COLO829 (cell line): ENCODE measurements at places on chromosomes 12 and 14.

DNA sequence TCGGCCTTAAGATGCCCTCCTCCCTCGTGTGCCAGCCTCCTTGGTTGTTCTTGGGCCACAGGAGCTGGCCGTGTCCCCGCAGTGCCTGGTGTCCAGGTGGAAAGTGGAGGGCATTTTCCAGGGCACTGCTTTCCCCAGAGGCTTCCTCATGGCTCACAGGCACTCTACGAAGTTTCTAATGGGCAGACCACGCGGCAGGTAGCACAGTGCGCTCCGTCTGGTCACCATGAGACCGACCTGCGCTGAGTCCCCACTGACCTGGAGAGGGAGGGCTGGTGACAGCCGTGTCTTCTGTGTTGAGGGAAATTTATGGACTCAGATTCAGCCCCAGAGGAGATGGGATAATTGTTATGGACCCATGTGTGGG, 186.3 kb downstream of the ADGRD1 start:
- no peak for DNase-seq

DNA sequence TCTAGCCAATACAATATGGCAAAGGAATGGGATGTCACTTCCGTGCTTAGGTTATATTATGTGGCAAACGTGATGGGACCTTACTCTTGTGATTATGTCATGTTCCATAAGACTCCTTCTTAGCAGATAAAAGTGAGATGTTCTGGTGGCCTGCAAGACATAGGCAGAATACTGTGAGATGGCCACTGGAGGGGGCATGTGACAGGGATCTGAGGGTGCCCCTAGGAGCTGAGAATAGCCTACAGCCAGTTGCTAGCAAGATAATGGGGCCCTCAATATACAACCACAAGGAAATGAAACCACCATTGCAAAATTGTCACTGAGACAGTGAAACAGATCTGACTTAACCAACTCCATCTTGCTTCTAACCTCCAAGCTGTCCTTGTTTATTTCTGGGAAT, 151.4 kb upstream of the SSTR1 start:
- no peak for DNase-seq

DNA sequence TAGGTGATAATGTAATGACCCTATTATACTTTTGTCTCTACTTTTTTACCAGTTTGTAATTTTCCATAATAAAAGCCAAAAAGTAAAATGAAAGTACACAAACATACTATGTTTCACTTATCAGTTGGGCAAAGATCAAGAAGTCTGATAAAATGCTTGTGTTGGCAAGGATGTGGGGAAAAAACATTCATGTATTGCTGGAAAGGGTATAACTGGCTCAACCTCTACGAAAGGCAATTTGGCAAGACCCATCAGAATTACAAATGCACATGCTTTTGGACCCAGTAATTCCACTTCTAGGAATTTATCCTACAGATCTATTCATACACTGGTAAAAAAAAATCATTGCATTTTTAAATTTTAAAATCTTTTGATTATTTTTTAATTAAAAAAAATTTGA, 68.0 kb downstream of the SPTB start:
- DNase-seq = no peak

- no peak for DNase-seq
These were observed 290.3 kb downstream of the ADAMTS20 start for GRCh38 chr12:43261701-43262100.

- peak; percentile 36 for DNase-seq
These were observed 1.1 kb downstream of the GXYLT1 start for GRCh38 chr12:42143452-42144157.

GRCh38 chr12:57632958-57633840, at the start of gene B4GALNT1:
TSS of gene B4GALNT1 (minus strand) at chr12:57633201. CDS start at chr12:57632132, 1,069 bp downstream.
- peak; percentile 57 for DNase-seq

GRCh38 chr12:70643939-70644338, 6.7 kb upstream of the PTPRB start:
- no peak for DNase-seq

DNA sequence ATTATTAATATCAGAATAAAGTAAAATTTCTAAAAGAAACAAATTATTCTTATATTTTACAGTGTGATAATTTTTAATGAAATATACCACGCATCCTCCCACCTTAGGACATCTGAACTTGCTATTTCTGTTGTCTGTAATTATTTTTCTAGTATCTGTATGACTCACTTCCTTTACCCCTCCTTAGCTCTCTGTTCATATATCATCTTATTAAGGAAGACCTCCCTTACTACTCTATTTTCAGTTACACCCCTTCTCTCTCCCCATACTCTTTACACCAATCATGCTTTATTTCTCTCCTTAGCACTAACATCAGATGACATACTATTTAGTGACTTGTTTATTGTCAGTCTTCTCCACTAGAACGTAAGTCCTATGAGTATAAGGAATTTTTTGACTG, 34.2 kb upstream of the C12orf50 start:
- peak; percentile 6 for DNase-seq

DNA sequence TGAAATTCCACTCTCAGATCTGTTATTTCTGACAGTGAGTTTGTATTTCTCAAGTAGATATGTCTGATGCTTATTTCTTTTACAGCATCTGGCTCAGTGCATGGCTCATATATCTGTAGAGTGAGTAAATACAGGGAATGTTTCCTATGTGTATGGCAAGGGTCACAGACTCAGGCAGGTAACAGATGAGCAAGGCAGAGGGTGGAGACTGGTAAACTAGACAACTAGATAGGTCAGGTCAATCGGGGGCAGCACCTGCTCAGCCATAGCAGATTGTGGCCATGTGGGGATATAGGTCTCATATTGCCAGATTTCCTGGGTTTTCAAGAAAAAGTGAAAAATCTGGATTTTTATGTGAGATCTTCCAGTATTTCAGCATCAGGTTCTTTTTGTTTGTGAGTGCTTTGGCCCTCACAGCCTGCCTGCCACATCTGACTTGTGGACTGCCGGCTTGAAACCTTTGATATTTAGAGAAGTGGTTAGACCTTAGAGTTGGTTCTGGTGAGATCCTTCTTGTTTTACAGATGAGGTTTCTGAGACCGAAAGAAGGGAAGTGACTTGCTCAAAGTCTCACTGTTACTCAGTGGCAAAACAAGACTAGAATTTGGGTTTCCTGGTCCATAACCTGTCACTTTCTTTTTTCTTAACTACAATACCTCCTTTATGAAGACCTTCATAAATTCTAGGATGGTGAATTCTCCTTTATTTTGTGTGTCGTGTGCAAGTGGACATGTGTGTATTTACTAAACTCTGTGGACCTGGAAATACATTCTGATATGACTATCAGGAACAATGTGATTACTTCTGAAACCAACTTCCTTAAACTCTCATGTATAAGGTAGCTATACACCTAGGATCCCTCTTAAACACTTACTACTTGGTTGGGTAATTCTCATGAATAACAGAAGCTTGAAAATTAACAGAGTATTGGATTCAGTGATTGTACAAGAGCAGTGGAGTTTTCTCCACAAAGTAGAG, 34.4 kb downstream of the PROX2 start:
- DNase-seq = no peak

DNA sequence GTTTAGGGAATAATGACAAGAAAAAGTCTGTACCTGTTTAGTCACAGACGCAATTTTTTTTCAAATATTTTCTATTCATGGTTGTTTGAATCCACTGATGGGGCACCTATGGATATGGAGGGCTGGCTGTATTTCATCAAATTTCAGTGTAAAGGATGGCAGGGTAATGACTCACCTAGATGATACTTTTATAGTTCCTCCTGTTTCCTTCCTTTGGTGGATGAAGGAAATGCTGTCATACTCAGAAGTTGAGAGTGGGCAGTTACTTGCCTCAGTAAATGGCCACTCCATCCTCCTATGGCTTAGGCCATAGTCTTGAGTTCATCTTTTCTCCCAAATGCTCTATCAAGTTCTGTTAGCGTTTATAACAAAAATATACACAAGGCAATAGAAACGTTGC, 18.9 kb upstream of the C12orf71 start:
- no peak for DNase-seq

- no peak for DNase-seq
These were observed 135.9 kb downstream of the KTN1 start for GRCh38 chr14:55715889-55716288.

DNA sequence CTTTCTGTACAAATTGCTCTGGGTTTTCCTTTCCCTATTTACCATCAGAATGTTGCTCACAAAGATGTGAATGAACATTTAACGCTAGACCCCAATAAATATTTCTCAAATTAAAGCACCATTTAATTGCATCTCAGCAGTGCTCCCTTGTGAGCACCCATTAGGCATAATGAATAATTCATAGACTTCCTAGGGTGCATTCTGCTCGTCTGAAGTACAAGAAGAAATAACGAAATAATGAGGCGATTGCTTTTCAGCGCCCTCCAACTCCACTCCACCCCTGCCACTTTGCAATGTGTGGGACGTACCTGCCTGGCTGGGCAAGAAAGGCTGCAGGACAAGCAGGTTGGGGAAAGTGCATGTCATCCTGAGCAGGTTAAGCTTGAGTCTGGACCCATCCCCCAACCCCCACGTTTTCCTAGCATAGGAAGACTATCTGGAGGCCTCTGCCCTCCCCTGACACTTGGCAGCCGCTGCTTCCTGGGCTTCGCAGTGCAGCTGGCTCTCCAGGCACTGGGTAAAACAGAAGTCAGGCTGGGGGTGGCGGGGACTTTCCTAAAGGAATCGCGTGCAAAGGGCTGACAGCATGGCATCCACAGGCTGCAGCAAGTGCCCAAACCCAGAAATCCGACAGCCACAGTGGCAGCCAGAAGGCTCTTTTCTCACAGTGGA, 253.7 kb downstream of the DUSP6 start:
- DNase-seq = no peak

DNA sequence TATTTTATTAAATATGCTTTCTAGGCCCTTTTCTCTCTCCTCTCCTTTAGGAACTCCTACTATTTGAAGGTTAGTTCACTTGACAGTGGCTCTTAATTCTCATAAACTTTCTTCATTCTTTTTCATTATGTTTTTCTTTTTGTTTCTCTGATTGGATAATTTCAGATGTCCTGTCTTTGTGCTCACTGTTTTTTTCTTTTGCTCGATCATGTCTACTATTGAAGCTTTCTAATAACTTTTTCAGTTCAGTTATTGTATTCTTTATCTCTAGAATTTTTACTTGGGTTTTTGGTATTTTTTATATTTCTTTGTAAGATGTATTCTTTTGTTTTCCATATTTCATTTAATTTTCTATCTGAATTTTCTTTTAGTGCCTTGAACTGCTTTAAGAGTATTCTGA, 215.0 kb downstream of the PLCZ1 start:
- DNase-seq = no peak

DNA sequence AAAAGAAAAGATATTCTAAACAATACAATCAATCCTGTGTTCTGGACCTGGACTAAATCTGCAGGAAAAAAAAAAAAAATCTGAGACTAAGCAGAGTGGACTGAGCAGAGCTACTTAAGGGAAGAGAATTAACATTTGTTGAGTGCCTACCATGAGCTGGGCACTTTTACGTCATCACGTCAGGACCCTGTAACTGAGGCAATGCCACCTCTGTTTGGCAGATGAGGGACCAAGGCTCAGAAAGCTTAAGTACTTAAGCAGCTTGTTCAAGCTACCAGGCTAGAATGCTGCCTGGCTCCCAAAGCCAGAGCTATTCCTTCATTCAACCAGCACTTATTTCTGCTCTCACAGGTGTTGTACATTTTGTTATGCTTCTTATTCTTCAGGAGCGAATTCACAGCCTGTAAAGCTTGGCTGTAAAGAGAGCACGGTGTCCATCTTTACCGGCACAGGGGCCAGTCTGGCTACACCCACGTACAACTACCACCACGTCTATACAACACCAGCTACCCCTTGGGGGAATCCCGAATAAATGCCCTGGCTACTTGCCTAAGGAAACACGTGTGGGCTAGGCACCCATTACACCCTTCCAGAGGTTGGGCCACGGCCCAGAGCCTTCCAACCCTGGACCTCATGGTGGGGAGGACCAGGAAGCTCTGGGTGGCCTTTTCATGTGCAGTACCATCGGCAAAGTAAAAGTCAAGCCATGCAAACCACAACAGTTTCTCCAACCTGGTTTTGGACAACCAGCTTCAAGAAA, 27.0 kb downstream of the TMCC3 start:
- no peak for DNase-seq

DNA sequence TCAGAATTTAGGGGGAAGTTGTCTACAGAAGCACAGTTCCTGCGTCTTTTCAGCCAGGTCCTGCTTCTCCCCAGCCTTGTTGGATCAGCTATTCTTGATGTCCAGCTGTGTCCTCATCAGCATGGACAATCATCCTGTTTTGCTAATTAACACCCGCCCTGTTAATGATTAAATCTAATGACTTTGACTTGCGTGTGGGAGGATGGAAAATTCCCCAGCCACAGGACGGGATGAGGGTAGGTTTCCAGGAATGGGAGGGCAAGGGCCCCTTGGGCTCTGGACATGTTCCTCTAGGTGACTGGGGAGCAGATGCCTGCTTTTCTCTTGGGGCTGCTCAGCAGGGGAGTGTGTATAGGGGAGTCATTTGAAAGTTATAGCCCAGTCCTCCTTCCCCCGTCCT, 5.3 kb upstream of the PPP1R1A start:
- no peak for DNase-seq

- no peak for DNase-seq
These were observed 78.1 kb upstream of the NOS1 start for GRCh38 chr12:117439531-117440001.

GRCh38 chr12:111056618-111057521, 136.5 kb upstream of the MYL2 start:
- DNase-seq = no peak

DNA sequence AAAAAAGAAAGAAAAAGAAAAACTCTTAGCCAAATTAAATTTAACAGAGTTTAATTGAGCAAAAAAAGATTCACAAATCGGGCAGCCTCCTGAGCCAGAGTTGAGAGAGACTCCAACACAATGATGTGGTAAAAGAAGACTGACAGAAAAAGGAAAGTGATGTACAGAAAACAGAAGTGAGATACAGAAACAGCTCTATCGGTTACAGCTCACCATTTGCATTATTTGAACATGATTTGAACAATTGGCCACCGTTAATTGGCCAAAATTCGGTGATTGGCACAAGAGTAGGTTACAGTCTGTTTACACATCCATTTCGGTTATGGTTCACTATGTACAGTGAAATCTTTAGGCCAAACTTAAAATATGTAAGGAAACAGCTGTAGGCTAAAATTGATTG, 117.7 kb downstream of the SPTSSA start:
- no peak for DNase-seq

- DNase-seq = no peak
These were observed 11.8 kb upstream of the ABCD4 start for GRCh38 chr14:74314576-74314975.

GRCh38 chr12:89517720-89518119, 6.9 kb downstream of the GALNT4 start:
- no peak for DNase-seq

DNA sequence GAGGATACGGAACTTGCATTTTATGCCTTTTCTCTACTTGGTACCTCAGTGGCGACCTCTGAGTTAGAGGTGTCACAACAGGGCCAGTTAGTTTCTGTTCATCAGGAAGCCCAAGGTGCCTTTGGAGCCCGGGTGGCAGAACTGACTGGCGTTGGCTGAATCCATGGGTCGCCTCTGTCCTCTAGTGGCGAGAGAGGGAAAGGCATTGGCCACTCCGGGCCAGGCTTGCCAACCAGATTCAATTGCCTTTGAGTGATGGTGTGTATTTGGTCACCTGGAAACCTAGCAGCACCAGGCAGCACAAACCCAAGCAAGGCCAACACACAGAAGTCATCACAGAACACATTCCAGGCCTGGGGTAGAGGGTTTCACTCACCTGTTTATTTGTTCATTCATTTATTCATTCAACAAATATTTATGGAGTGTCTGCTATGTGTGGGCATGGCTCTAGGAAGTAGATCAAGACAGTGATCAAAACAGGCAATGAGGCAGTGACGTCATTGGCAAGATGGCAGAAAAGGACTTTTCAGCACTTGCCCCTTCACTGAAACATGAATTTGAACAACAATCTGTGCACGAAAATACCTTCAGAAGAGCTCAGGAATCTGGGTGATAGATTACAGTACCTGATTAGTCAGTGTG, 40.5 kb upstream of the KCNA5 start:
- DNase-seq = peak; percentile 68
